ENCODE measurements at places on chromosomes 6 and 20.

GRCh38 chr6:21398741-21399325, 194.7 kb upstream of the SOX4 start:
- DNase-seq: no peak

DNA sequence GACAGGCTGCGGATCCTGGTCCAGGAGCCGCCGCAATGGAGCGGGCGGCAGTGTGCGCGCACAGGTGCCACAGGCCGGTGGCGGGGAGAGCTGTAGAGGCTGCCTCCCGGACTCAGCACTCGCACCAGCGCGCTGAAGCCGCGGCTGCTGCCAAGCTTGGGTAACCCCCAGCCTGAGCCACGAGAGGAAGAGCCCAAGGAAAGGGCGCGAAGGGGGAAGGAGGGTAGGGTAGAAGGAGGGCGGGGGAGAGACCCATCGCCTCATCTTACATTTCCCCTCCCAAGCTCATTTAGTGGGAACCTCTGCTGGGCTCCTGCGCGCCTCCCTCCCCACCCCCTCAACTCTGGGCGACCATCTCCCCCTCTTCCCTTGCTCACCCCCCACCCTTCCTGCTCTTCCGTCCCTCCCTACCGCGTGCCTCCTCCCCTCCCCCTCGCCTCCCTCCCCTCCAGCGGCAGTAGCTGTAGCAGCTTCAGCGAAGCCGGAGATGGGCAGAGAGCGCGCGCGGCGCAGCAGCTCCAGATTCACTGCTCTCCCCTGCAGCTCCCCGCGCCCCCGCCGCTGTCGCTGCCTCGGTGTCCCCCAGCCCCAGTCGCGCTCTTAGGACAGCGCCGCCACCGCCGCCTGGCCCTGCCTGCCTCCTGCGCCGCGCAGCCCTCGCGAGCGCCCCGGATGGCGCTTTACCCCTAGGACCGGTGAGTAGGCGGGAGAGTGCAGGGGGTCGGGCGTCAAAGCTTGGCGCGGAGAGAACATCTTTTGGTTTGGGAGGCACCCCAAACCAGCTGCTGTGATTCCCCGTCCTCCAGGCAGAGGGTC, at the start of gene FUT9:
Gene FUT9 (plus strand): TSS at position 457 of the 816 bp plus-strand sequence. CDS start 187,182 bp downstream, outside the sequence.
- peak; percentile 81 for DNase-seq

- no peak for DNase-seq
These were observed 17.0 kb upstream of the KIF13A start for GRCh38 chr6:18004256-18004985.

- no peak for DNase-seq
These were observed 200.3 kb downstream of the RNGTT start for GRCh38 chr6:88763160-88763559.

- no peak for DNase-seq
These were observed 1.0 kb downstream of the CABLES2 start for GRCh38 chr20:62405981-62406513.

- no peak for DNase-seq
These were observed 46.4 kb upstream of the SPDEF start for GRCh38 chr6:34602318-34603111.

DNA sequence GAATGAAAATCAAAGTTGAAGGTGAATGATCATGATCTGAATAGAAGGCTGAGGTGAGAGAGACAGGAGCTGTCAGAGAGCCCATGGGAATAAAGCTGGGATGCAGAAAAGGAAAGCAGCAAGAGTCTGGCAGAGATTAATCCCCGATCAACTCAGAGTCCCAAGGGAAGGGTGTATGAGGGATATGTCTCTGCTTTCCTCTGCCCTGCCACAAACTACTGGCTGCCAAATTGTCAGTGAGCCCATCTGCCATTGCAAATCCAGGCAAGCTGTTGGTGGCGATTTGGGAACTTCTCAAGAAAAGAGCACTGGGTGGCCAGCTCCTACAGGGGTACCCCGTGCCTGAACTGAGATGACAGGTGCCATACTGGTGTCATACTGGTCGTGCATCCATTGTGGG, 705.5 kb upstream of the MAN1A1 start:
- no peak for DNase-seq

- DNase-seq: no peak
These were observed 449.4 kb upstream of the CHD6 start for GRCh38 chr20:42067596-42067995.

GRCh38 chr6:74657011-74657410, 548.8 kb downstream of the COL12A1 start:
- DNase-seq: no peak

DNA sequence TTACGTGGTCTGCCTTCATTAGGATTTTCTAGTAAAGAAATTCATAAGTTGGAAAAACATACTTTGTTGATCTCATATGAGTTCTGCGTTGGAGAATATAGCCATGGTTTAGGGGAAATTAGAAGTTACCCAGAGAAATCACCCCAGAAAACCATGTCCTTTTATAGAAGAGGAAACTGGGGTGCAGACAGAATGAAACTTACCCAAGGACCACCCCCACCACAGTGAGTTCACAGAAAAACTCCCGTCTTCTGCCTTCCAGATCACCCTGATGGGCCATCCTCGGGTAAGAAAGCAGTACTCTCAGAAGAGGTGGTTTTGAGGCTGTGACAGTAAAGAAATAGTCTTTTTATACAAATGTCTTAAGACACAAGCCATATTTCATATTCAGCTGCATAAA, 25.1 kb upstream of the MAFB start:
- DNase-seq: no peak
